ENCODE measurements at places on chromosomes 2 and 18.

GRCh38 chr18:41034413-41034812, 920.6 kb upstream of the PIK3C3 start:
- DNase-seq, result no peak

DNA sequence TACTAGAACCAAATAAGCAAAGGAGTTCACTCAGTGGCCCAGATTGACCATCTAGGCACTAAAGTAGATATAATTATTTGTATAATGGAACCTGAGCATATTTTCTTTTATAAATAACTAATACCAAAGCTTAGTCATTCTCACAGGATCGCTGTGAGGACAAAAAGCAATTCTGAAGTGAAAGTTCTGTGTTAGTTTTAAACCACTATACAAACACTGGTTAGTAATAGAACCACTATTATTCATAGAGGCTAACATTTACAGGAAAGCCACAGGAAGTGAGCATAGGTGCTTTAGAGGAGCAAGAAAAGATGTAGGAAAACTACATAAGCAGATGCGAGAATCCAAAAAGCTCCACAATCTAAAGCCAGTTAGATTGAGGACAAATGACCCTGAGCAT, 364.7 kb downstream of the XIRP2 start:
- DNase-seq, result peak; percentile 45

DNA sequence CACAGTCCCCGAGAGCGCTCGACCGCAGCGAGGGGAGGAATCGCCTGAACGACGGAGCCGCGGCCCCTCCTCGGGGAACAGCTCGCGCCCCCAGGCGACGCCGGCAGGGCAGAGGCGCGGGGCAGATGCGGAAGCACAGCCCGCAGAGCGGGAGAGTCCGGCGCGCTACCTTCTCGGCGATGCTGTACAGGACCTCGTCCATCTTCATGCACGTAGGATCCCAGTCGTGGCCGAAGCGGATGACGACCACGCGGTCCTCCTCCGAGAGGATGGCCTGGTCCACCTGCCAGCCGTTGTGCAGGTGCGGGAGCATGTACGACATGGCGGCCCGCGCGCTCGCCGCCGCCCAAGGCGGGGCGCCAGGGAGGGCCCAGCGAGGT, 302 bp downstream of the TXNL4A start:
- DNase-seq, result no peak

GRCh38 chr2:220096406-220096805, 469.0 kb downstream of the SLC4A3 start:
- DNase-seq, result no peak

- no peak for DNase-seq
Observed at GRCh38 chr2:22557406-22557805, 827.6 kb upstream of the KLHL29 start.

- no peak for DNase-seq
Observed at GRCh38 chr2:207835805-207836204, 66.1 kb upstream of the FZD5 start.

DNA sequence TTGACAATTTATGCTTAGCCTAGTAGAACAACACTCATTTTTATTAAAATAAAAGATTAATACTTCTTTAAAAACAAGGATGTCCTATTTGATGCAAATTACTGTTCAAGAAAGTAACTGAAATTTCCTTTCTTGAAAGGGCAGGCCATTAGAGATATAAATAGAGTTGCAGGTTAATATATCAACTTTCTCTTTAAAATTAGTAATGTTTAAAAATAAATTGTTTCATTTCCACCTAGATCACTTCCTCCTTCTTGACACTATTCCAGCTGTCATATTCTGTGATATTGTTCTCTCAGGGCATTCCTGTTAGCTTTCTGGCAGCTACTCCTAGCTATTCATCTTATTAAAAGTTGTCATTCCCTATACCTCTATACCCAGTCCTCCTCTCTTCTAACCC, 357.9 kb upstream of the NRP2 start:
- no peak for DNase-seq

GRCh38 chr2:67974559-67975430, 88.0 kb downstream of the C1D start:
- no peak for DNase-seq

- no peak for DNase-seq
Observed at GRCh38 chr2:55877087-55877436, 46.5 kb downstream of the EFEMP1 start.

DNA sequence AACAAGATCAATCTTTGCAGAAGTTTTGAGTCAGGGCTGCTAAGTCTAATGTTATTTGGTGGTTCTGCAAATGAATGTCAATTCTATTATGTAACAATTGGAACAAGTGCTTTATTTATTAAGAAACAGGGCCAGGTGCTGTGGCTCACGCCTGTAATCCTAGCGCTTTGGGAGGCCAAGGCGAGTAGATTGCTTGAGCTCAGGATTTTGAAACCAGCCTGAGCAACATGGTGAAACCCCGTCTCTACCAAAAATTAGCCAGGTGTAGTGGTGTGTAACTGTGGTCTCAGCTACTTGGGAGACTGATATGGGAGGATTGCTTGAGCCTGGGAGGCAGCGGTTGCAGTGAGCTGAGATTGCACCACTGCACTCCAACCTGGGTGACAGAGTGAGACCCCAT, 13.2 kb upstream of the RNF103 start:
- DNase-seq, result no peak

DNA sequence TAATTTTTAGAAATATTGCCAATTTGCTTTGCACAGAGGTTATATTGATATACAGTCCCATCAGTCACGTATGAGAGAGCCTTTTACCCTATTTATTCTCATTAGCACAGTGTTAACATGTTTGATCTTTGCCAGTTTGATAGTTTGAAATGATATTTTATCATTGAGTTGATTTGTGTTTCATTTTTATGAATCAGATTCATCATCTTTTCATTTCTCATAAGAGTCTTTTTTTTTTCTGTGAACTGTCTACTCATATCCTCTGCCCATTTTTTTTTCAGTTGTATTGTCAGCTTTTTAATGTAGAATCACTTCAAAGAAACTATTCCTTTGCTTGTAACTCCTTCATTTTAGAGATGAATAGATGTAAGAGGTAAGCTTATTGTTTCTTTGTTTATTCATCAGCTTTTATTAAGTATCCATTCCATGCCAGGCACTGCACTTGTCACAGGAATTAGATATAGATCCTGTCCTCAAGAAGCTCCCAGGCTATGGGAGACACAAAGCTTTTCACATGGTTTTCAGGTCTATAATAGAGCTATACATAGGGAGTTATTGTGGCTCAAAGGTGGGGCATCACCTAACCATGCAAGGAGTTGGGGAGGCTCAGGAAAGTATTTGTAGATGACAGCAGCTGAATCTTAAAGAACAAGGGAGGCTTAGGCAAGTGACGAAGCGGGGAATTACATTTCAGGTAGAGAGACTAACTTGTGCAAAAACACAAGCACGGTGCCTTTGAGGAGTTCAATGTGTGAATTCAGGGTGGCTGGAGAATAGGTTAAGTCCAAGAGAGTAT, 42.1 kb downstream of the CD28 start:
- DNase-seq, result no peak

All from astrocyte of the cerebellum (primary cell).